ENCODE measurements at places on chromosomes 11 and 22.

DNA sequence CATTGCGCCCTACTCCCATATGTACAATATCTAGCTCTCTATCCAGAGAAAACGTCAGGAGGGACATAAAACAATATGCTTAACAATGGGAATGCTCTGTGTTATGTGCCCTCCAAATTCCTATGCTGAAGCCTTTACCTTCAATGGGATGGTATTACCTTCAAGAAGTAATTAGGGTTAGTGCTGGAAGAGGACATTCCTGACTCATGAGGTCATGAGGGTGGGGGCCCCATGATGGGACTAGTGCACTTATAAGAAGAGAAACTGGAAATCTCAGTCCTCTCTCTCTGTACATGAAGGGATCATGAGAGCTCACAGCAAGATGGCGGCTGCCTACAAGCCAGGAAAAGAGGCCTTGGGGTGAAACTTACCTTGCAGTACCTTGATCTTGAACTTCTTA, 20.3 kb downstream of the MMP20 start:
- DNase-seq = no peak

GRCh38 chr11:65404638-65405339, 17.8 kb upstream of the NEAT1 start:
- DNase-seq = no peak

GRCh38 chr11:12657981-12658380, 16.2 kb upstream of the TEAD1 start:
- DNase-seq = no peak

- DNase-seq = no peak
Observed at GRCh38 chr11:130876100-130876499, 40.2 kb downstream of the SNX19 start.

- DNase-seq = no peak
Observed at GRCh38 chr11:79100093-79100910, 340.5 kb downstream of the TENM4 start.
